ENCODE measurements at places on chromosomes 12 and 14.
A peak's percentile ranks its signal among the peaks of the same experiment; 100 is the strongest.

DNA sequence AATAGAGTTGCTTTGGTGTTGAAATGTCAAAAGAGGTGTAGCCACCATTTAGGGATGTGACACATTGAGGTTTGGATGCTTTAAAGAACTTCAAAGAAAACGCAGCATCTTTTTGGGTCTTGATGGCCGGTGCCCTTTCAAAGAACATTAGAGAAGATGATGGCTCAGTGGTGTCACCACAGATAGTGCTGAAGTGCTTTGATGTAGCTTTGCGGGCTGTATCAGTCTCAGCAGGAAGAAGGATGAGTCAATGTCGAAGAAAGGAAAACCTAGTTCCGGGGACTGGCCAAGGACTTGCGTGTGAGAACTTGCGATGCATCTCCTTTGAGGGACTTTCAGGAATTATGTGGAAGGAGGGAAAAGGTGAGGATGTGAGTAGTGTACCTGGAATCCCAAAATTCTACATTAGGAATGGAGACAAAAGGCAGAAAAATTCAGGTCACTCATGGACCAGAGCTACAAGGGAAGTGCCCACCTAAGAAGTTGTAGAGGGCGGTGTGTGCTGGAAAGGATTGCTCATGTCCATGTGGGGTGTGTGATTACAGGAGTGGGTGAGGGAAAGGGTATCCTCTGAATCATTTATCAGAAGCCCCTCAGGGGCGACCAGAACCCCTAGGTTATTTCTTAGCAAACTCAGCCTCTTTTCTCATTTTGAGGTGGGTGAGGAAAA, 39.7 kb upstream of the GZMB start:
- DNase-seq, result peak; percentile 75

GRCh38 chr12:48451372-48451771, 21.0 kb upstream of the ANP32D start:
- DNase-seq, result no peak

GRCh38 chr14:101723061-101723595, 38.4 kb upstream of the PPP2R5C start:
- no peak for DNase-seq

- DNase-seq, result no peak
Observed at GRCh38 chr12:82904219-82904790, 217.6 kb downstream of the TMTC2 start.

GRCh38 chr12:120719496-120720233, 6.0 kb upstream of the ACADS start:
- DNase-seq, result no peak

DNA sequence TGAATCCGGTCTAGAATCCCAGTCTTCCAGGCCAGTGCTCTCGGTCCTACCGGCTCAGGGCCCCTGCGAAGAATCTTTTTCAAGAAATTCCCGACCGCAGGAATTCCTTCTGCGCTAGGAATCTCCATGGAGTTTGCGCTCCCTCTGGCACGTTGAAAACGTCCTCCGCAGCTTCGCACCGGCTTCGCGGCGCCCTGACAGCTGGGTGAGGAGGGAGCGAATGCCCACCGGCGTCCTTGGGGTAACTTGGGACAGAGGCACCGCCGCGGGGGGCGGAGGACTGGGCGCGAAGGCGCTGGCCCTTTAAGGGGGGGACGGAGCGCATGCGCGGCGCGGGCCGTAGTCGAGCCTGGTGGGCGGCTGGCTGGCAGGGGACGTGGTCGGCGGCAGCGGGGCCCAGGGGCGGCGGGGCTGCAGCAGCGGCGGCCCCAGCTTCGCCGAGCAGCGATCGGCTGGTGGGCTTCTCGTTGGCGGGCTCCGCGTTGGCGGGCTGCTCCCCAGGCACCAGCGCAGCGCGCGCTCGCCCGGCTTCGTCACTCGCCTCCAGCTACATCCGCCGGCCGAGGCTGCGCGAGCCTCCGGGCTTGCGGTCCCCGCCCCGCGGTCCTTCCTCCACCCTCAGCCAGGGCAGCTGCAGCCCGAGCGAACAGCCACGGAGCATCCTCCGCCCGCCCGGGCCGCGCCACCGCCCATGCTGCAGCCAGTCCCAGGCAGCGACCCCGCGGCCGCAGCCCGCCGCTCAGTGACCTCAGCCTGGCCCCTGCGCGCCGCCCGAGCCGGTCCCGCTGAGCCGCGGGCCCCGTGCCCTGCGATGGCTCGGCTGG, at the start of gene VASH1:
VASH1 (plus strand) TSS at position 333 of the 824 bp plus-strand sequence. CDS start 1,354 bp downstream, outside the sequence.
- peak; percentile 62 for DNase-seq

DNA sequence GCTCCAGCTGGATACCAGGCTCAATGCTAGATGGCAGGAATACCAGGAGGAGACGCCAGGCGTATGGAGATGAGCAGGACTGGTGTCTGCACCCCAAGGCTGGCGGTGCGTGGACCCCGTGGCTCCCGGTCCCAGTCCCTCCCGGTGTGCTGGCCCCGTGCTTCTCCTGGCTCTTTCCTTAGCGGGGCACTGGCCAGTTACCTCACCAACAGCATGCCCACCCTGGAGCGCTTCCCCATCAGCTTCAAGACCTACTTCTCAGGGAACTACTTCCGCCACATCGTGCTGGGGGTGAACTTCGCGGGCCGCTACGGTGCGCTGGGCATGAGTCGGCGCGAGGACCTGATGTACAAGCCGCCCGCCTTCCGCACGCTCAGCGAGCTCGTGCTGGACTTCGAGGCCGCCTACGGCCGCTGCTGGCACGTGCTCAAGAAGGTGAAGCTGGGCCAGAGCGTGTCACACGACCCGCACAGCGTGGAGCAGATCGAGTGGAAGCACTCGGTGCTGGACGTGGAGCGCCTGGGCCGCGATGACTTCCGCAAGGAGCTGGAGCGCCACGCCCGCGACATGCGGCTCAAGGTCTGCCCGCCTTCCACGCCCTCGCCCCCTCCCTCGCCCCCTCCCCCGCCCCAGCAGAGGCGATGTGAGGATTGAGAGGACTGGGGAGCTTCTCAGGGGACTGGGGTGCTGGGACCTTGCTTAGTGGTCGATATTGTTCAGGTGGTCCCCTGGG, 14.6 kb downstream of the VASH1 start:
- no peak for DNase-seq

DNA sequence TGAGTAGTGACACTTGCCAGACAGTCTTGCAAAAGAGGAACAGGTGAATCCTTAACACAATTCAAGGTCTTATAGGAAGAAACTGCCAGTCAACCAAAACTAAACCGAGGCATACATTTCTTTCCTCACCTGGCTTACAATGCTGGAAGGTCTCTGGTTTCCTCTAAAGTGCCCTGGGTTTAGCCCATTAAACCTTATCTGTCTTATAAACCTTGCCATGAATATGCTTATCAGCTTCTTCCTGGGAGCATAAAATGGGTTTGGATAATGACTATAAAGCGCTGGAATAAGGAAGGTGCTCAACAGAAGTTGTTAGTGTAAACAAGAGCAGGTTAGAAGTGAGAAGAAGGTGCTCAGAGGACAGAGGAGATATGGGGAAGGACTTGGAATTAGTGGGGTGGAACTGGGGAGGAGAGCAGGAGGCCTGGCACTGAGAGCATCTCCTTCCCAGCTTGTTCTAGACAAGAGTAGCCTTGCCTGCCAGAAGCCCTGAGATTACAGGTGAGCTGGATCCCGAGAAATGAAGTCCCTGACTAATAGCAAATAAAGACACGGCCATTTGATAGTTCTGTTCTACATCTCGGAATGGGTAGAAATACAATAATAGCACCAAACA, 14.1 kb upstream of the GPRC5A start:
- no peak for DNase-seq

DNA sequence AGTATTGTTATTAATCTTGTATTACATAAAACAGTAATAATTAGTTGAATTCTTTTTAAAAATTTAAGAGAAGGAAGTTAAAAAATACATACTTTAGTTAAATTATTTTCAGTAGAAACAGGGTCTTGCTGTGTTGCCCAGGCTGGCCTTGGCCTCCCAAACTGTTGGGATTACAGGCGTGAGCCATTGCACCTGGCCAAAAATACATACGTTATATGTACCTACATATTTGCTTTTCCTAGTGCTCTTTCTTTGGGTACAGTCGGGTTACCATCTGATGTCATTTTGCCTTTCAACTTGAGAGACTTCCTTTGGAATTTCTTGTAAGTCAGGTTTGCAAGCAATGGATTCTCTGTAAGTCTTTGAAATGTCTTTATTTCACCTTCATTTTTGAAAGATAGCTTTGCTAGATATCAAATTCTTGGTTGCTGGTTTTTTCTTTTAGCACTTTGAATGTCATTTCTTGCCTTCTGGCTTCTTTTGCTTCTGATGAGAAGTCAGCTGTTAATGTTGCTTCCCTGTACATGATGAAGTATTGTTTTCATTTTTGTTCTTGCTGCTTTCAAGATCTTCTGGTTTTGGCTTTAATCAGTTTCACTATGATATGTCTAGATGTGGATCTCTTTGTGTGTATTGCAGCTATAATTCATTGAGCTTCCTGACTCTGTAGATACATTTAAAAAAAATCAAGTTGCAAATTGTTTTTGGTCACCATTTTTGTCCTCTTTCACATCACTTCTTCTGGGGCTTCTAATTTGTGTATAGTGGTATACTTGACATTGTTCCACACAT, 84.4 kb downstream of the SPATS2 start:
- no peak for DNase-seq

DNA sequence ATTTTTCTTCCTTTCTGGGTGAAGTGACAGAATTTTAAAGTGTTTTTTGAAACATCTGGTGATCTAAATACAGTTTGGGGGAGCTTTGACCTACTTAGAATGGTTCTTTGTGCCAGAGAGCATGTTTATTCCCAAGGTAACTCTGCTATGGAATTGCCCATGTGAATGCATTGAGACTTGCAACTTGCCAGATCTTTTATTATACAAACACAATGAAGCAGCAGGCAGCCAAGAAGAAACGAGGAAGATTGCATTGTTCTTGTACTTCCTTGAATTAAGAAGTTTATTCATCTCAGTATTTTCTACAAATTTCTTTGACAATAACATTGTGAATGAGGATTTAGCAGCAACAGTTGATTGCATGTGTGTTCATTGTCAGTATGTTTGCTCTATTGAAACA, 55.5 kb downstream of the FGD4 start:
- no peak for DNase-seq

- no peak for DNase-seq
Observed at GRCh38 chr12:52918351-52918750, 13.5 kb upstream of the KRT8 start.

DNA sequence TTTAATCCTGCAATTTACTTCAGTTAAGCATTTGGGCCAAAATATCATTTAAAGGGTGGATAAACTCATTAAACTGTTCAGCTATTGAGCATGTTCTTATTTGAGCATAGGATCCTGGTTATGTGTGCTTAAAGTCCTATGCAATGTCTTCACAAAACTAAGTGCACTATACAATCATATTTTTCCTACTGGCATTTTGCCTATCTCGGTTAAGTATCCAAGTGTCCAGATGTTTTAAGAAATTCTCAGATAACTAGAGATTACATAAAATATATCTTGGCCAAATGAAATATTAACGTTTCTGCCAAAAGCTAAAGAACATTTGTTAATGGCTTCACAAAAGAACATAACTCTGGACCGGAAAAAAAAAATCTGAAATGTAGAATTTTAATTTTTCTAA, 250.8 kb upstream of the LRFN5 start:
- no peak for DNase-seq

DNA sequence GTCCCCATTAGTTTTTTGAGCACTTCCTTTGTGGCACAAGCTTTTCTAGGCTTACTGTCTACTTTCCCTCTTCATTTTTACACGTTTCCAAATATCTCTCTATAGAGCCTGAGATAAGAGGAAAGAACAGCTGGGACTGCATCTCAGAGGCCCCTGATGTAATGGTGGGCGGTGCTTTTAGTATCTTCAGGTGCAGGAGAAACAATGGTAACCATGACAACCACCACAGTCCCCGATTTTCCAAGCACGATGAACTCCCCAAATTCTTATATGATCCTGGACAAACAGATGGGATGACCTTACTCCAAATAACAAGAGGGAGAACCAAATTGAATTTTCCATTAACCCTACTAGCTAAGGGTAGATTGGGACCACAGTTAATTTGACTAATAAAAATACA, 103.3 kb downstream of the AEBP2 start:
- no peak for DNase-seq

DNA sequence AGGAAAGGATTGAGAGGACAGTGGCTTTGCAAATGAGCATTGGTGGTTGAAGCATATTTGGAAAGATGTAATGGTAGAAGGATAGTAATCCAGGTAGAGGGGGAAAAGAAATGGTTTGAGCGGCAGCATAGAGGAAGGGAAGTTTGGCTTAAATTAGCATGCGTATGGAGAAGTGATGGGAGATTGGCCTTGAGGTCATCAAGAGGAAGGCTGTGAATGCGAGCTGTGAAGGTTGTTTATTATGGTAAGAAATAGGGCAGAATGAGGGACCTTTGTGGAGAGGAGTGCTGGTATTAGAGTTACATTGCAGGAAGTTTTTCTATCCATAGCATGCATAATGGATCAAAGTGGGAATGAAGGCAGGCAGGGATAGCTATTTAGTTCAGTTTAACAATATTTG, 162.1 kb downstream of the TMTC2 start:
- no peak for DNase-seq

- no peak for DNase-seq
Observed at GRCh38 chr14:49961270-49962222, 68.7 kb downstream of the ARF6 start.

DNA sequence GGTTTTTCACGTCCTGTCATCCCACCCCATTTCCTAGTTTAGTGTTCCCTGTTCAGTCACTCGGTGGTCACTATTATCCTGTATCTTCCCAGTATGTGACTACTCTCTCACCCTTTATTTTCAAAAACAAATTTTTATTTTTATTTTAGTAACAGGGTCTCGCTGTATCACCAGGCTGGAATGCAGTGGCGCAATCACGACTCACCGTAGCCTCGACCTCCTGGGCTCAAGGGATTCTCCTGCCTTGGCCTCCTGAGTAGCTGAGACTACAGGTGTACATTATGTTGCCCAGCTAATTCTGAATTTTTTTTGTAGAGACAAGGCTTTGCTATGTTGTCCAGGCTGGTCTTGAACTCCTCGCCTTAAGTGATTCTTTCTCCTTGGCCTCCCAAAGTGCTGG, 20.1 kb upstream of the PRICKLE1 start:
- no peak for DNase-seq

- no peak for DNase-seq
Observed at GRCh38 chr14:68279777-68280233, 460.2 kb downstream of the RAD51B start.

DNA sequence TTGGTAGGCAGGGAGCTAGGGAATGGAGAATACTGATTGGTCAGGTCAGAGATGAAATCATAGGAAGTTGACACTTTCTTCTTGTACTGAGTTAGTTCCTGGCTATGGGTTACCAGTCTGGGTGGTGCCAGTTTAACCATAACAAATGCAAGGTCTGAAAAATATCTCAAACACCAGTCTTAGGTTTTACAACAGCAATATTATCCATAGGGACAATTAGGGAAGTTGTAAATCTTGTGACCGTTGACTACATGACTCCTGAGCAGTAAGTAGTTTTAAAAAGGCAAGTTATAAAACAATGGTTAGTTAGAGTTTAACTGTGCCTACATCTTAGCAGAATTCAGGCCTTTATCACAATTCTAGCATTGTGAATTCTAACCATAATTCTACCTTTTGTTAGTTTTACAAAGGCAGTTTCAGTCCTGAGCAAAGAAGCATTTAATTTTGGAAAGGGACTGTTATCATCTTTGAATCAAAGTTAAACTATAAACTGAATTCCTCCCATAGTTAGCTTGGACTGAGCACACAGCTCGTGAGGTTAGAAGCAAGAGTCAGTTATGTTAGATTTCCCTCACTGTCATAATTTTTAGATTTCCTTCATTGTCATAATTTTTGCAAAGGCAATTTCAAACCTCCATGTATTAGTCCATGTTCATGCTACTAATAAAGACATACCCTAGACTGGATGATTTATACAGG, 19.7 kb upstream of the MON2 start:
- DNase-seq, result no peak
